HCT116 (cell line): ENCODE measurements at places on chromosomes 7 and 10. TPM values are rescaled to one million over a fixed set of nuclear protein-coding genes. Genes with fewer than 3 reads are reported as not detected.

GRCh38 chr10:14918964-14919363 lies 34.9 kb downstream of the DCLRE1C start:
- no peak for DNase-seq

DNA sequence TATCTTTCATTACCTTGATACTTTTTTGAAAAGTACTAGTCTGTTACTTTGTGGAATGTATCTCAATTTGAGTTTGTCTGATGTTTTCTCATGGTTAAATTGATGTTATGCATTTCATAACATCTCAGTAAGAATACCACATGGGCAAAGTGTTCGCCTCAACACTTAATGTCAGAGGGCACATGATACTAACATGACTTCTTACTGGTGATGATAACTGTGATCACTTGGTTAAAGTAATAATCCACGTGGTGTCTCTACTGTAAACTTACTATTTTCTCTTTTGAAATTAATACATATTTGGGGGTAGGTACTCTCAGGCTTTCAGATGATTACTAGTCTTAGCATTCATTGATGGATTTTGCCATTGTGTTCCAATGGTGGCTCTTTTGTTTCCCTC lies 2.2 kb downstream of the SDHAF3 start:
- no peak for DNase-seq

DNA sequence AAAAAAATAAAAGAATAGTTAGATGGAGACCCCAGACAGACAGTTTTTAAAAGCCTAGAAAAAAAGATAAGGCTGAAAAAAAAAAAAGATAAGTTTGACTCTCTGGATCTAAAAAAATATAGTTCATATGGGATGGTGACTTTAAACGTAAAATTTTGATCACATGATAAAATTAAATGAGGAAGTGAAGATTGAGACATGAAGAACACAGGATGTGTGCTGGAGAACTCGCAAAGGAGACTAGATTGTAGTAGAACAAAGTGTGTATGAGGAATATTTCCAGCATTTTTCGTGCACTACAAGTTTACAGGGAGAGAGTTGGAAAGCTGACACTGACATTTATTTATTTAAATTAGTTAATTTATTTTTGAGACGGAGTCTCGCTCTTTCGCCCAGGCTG lies 286.4 kb downstream of the PRPF18 start:
- no peak for DNase-seq

GRCh38 chr7:17680026-17680425 lies 260.3 kb downstream of the SNX13 start:
- no peak for DNase-seq

- no peak for DNase-seq
Observed at GRCh38 chr7:122552769-122553168, 146.1 kb downstream of the RNF133 start.

- no peak for DNase-seq
Observed at GRCh38 chr7:135143885-135144668, 3.8 kb upstream of the TMEM140 start.

The SPDYE2 gene
- total RNA-seq: not detected

GRCh38 chr7:154911862-154912455 lies 91.0 kb downstream of the PAXIP1 start:
- DNase-seq: no peak

DNA sequence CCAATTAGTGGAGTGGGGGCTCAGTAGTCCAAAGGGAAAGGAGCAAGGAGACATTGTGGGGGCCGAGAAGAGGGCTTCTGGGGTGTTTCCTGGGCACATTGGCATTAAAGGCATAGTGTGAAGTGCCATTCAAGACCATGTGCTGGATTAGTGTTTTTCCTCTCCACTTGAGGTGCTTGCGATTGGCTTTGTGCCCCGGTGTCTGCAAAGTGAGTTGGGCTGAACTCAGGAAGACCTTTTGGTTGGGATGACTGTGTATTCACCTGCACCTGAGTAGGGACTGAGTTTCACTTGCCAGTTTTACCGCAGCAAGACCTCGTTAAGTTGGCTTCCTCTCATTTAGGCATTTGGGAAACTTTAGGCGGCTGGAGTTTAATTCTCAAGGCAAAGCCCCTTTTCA lies 73.0 kb downstream of the TCF7L2 start:
- no peak for DNase-seq

DNA sequence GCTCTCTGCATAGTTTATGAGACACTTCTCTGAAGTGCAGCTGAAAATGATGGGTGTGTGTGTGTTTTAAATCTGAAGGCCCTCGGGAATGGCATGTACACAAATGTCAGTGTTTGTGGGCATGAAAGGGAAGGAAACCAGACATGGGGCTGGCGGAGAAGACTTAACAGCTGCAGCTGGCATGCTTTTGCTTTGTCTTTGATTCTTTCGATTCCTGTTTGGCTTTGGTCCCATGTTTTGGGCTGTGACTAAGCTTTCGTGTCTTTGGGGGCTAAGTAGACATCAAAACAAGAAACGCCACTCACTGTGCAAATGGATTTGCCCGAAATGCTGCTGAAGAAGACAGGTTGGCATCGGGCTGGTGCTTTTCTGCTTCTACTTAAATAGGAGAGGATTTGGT lies 179.3 kb downstream of the PFKFB3 start:
- no peak for DNase-seq

GRCh38 chr10:56317603-56318002 lies 43.5 kb downstream of the ZWINT start:
- DNase-seq: no peak

GRCh38 chr7:26081638-26082037 lies 70.4 kb upstream of the NFE2L3 start:
- DNase-seq: no peak

DNA sequence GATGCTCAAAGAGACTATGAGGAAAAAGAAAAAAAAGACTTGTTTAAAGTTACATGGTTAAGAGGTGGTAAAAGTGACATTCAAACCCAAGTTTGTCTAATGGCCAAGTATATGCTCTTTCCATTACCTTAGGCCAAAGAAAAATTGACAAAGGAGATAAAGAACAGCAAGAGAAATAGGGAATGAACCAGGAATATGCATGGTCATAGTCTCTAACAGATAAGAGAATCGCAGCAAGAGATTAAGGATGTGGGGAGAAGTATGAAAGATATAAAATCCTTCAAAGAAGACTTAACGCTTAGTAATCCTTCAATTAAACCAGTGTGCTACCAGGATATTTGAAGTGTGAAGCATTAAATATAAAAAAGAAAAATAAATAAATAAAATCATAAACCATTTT lies 23.2 kb upstream of the LRRN3 start:
- DNase-seq: no peak

GRCh38 chr7:6655636-6656385 lies 18.7 kb downstream of the ZNF316 start:
- DNase-seq: no peak

DNA sequence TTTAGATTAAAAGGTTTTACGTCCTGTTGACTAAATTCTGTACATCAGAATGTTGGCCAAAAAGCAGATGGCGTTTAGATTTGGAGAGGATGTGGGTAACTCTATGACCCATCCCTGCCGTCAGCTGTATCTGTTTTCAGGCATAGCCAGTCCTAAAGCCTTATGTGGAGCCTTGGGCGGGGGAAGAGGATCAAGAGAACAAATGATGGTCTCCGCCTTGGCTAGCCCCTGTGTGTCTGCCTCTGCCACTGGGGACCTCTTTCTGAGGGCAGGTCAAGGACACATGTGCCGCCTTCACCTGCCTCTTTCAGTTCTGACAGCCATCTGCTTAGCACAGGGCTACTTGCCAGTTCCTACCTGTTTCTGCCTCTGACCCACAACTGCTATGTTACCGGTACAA lies 24.1 kb downstream of the PDSS1 start:
- DNase-seq: no peak

- no peak for DNase-seq
Observed at GRCh38 chr7:64180989-64181388, 26.0 kb upstream of the ZNF735 start.

DNA sequence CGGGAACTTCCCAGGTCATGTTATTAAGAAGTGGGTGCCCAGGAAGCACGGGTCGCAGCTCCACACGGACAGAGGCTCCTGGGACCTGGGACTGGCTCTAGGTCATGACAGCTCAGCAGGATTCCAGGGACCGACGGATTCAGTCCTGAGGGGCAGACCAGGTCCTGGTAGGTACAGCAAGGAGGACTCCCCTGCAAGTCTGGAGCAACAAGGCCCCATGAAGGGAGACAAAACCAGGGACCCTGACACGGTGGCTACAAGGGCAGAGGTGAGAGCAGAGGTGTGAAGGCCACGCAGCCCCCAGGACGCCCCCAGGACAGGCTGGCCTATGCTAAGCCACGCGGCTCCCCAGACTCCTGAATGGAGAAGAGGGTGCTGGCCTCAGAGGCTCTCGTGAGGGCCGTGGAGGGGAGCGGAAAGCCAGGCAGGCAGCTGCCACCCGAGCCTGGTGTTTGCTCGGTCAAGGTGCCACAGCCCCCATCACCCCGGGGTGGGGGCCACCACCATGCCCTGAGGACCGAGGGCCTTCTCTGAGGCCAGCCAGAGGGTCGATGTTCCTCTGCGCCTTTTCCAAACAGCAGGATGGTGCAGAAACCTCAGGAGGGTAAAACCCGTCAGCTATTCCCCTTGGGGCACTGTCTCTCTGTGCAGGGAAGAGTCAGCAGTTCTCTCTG lies 348.9 kb downstream of the PTPRN2 start:
- DNase-seq: no peak

The SSC4D gene
- 1.1 TPM for total RNA-seq
